ENCODE measurements at places on chromosomes 16 and 17.

DNA sequence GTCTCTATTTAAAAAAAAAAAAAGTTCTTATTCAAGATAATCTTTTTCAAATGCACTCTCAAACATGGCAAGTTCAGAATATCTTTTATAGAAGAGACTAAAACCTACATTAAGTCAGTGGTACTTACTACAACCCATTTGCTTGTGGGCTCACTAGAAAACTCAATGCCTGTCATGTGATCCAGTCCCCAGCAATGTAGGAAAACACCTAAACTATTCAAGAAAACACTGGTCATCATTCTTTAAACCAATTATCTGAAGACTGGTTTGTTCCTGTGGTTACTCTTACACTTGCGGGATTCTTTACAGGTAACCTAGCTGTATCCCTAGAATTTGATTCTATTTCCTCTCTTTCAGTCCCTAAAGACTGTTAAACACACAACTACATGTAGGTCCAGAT is 19.6 kb downstream of the MED13 start:
- no peak for DNase-seq

GRCh38 chr16:70495425-70496182 is 27.8 kb downstream of the COG4 start:
- peak; percentile 94 for DNase-seq

- peak; percentile 80 for DNase-seq
Measured at GRCh38 chr17:77331301-77331864, 190.6 kb downstream of the SEC14L1 start.

- no peak for DNase-seq
Measured at GRCh38 chr17:40625311-40625710, 22.3 kb downstream of the SMARCE1 start.

DNA sequence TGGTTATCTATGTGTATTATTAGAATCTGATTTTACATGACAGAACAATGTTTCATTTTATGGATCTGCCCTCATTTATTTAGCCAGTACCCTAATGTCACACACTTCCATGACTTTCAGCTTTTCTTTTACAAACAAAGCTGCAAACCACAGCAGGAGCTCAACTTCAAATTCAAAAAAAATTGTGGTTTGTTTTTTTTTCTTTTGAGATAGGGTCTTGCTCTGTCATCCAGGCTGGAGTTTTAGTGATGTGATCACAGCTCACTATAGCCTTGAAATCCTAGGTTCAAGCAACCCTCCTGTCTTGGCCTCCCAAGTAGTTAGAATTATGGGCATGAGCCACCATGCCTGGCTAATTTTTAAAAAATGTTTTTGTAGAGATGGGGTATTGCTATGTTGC is 8.2 kb upstream of the MPRIP start:
- no peak for DNase-seq

GRCh38 chr16:88284101-88284500 is 98.7 kb upstream of the ZNF469 start:
- no peak for DNase-seq

DNA sequence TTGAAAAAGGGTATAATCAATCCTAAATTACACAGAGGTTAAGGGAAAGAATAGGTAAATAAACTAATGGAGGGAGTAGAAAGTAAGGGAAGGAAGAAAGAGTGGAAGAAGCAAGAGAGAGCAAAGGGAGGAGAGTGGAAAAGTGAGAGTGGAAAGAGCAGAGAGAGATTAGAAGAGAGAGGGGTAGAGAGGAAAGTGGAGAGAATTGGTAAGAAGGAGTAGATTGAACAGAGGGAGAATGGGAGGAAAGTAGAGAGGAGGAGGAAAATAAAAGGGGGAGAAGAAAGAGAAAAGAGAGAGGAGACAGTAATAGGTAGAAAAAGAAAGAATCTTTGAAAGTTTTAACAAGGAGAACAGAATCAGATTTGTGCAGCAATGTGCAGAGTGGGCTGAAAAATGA is 24.9 kb downstream of the TERB1 start:
- DNase-seq: no peak

- no peak for DNase-seq
Measured at GRCh38 chr17:4317610-4318009, 48.9 kb downstream of the UBE2G1 start.

GRCh38 chr17:81683208-81683583 is 401 bp downstream of the ARL16 start:
- DNase-seq: no peak

DNA sequence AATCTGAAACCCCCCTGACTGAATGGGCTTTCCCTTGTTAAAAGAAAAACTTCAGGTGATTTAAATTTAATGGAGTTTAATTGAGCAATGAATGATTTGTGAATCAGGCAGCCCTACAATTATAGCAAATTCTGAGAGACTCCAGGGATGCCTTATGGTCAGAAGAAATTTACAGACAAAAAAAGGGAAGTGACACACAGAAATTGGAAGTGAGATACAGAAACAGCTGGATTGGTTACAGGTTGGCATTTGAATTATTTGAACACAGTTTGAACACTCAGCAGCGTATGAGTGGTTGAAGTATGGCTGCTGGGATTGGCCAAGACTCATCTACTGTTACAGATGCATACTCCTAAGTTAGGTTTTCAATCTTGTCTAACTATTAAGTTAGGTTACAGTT is 19.0 kb upstream of the CPHXL start:
- DNase-seq: no peak

DNA sequence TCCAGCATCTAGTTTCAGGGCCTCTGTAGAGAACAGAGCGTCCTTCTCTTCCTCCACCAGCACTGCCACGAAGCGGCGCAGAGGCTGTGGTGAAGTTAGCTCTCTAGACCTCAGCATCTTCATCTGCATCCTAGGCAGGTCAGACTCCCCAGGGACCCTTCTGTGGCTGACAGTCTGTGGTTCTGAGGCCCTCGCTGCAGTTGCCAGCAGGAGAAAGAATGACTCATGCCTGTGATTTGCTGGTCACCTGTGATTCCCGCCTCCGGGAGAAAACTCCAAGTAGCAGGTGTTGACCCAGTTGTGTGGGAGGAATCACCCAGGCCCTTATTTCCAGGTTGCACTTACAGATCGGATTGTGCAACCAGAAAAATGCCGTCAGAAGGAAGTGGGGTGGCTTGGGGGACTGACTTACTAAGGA is 117.3 kb upstream of the CACNG5 start:
- no peak for DNase-seq

DNA sequence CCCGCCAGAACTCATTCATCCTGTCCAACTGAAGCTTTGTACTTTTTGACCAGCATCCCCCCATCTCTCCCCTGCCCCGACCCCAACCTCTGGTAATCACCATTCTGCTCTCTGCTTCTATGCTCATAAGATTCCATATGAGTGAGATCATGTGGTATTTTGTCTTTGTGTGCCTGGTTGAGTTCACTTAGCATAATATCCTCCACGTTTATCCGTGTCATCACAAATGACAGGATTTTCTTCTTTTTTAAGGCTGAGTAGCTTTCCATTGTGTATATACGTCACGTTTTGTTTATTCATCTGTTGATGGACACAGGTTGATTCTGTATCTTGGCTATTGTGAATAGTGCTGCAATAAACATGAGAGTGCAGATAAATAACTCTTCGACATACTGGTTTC is 278.9 kb downstream of the SNX29 start:
- DNase-seq: no peak

GRCh38 chr17:77836557-77837041 is 121.9 kb upstream of the TNRC6C start:
- DNase-seq: no peak

GRCh38 chr17:48522031-48522653 is 8.7 kb downstream of the HOXB1 start:
- no peak for DNase-seq

DNA sequence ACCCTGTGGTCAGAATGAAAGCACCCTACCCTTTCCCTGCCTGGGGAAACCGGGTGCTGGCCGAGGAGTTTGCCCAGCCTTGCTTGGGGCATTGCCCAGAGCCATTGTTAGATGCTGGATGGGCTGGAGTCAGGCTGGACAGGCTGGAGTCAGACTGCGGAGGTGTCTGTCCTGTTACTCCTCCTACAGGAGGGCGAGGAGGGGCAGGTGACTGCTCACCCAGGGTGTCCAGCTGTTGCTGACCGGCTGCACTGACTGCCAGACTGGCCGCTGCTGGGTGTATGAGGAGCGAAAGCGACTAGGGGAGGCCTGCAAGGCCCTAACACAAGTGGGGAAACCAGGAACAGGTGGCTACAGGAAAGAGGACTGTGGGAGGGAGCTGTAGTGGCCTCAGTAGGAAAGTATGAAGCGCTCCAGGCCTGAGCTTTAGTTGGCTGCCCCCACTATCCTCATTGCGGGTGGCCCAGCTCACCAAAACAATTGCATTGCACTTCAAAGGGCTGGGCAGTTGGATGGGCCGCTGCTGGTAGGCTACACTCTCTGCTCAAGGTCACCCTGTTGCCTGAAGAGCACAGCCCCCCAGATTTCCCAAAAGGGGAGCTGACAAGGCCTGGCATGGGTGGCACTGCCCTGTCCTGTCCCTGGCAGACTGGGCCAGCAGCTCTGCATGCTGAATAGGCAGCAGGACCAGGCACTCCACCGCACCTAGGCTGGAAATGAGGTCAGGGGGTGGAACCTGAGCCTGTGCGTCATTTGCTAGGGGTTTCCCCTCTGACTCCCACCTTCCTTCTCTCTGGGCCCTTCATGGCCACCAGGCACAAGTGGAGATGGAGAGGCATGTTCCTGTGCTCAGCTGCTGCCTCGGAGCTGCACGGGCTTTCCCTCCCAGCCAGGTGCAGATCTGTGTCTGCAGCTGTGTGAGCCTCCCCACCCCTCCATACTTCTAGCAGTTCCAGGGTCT is 18.4 kb downstream of the LDHD start:
- no peak for DNase-seq

DNA sequence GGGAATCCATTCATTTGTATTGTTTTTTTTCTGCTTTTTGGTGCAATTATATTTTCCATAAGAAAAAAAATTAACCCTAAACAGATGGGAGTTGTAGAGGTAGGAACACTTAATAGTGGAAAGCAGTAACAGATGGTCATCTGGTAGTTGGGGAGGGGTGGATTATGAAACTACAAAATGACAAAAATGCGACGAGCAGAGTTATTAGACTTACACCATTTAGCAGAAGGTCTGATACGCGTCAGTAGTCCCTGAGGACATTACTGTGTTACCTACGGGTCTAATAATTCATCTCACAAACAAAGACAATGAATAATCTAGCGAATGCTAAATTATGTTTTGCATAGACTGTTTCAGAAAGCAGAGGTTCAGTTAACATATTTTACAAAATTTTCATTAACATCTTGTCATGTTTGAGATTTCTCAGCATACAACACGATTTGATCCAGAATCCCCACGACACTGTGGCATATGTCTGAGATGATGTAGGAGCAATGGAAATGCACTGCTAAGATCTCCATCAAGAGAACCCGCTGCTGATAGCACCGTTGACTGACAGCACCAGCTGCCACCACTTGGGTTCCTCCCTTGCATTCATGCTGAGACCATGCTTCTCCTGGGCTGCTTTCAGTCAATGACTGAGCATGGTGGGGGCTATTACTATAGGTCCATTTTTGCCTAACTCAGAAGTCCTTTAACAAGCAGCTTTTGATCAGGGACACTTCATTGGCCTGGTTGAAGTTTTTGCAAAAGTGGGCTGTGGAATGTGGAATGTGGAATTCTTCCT is 182.2 kb upstream of the CPHXL start:
- peak; percentile 96 for DNase-seq

DNA sequence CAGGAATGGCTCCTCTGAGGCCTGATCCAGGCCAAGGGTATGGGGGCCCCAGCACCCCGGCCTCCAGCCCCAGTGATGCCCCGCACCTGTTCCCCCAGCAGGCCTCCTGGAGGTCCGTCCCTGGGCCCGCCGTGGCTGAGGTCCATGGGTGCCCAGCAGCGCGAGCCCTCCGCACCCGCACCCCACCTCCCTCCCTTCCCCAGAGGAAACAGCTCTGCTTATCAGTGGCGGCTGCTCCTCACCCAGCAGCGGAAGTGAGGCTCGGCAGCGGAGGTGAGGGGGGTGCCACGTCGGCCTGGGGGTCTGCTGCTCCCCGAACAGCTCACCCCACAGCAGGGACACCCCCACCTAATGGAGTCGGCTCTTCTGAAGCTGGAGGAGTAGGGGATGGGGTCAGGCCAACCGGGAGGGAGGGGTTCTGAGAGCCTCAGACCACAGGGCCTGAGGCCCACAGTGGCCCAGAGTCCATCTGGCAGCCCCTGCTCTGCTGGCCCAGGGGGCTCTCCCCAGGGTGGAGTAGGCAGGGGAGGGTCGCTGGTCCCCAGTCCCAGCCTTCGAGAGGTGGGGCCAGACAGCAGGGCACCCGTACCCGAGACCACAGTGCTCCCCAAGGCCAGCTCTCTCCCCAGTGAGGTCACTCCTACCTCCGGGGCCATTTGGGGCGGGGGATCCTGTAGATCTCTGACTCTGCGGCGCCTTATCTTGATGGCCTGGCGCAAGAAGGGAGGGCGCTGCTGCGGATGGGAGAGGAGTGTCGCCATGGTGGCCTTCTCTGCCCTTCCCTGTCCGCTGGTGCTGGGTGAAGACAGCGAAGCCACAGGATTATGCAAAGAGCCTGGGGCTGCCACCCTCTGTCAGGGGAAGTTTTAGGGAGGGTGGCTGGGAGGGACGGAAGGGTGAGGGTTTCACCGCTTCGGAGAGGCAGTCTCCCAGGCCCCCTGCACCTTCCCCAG is at the start of gene UNC13D:
UNC13D (minus strand) TSS at position 828 of the 953 bp plus-strand sequence; CDS start at position 761, 67 bp downstream.
- no peak for DNase-seq

- no peak for DNase-seq
Measured at GRCh38 chr17:33381201-33381600, 88.1 kb upstream of the ASIC2 start.

DNA sequence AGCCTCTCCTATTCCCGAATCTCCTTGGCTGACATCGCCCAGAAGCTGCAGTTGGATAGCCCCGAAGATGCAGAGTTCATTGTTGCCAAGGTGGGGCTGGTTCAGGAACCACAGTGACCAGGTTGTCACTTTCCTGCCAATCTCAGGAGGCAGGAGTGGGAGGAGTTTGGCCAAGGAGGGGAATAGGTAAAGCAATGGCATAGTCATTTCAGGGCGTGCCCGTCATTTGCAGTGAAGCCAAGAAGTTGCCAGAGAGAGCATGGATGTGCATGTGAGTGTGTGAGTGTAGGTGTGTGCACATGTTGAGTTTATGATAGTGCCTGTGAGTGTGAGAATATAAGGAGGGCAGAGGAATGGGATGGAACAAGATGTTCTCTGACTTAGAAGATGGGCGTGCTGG is 14.8 kb downstream of the PSMD3 start:
- DNase-seq: no peak

DNA sequence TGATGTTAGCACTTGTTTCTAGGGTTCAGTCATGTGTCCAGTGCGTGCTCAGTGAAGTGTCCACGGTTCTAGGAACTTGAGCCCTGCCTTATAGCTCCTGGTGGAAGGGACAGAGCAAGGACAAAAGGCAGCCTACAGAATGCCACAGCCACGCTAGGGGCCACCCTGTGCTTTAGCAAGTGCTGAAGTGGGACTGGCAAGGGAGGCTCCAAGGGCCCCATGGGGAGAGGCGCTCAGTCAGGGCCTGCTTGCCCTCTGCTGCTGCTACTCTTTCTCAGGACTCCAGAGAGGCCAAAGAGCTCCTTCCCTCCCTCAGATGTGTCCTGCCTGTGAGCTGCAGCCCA is 6.8 kb downstream of the NT5C start:
- DNase-seq: no peak

DNA sequence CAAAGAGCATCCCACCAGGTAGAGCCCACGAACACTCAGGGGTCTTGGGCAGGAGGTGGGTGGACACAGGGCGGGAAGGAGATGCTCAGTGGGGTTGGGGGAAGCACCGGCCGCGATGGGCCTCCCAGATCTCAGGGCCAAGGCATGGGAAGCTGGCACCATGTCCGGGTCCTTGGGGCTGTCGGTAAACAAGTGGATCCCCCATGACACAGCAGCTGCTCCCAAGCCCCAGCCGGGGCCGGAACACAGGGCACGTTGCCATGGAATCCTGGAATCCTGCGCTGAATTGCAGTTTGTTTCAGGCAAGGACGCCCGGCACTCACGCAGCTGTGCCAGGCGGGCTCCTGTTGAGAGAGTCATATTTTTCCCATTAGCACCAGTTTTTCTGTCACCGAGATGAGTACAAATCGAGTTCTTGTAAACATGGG is 23.0 kb upstream of the CHMP6 start:
- peak; percentile 94 for DNase-seq
